ENCODE measurements at places on chromosomes 1 and 21.

- no peak for DNase-seq
Observed at GRCh38 chr1:27109103-27109822, 45.7 kb downstream of the SLC9A1 start.

DNA sequence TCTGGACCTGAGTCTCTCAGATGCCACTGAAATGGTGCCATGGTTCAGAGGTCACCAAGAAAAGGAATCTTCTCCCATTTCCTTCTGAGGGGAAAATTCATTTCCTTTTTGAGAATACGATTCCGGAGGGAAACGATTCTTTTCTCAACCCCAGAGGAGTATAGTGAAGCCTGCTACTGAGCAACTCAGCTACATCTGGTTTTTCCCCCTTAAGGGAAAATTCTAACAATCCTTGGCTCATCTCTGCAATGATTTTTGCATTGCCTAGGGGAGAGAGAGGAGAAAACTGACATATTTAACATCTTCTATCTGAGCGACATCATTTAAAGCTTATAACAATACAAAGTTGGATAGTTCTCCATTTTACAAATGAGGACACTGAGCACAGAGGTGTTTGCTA, 22.4 kb upstream of the KANK4 start:
- DNase-seq, result no peak

GRCh38 chr1:45051005-45051772, 39.1 kb downstream of the UROD start:
- no peak for DNase-seq

- no peak for DNase-seq
Observed at GRCh38 chr1:99957818-99958217, 12.0 kb upstream of the SLC35A3 start.

DNA sequence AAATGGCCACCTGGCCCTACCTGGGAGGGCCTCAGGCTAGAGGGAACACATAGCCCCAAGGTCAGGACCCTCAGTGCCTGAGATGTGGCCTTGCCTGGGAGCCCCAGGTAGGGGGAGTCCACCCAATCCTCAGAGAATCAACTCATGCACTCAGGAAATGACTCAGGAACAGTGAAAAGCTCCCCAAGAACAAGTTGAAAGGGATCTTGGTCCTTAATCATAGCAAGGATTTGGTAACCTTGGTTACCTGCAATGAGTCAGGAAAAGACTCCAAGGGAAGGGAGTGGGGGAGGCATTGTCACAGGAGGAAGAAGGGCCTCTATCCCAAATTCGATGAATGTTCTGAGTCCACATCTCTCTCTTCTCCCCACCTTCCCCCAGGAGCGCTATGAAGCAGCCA, 17.0 kb downstream of the MAP7D1 start:
- no peak for DNase-seq
